Lung (tissue), 17 donors: ENCODE measurements at places on chromosomes 4 and X. TPM values are rescaled to one million over a fixed set of nuclear protein-coding genes. Genes with fewer than 3 reads are reported as not detected.

DNA sequence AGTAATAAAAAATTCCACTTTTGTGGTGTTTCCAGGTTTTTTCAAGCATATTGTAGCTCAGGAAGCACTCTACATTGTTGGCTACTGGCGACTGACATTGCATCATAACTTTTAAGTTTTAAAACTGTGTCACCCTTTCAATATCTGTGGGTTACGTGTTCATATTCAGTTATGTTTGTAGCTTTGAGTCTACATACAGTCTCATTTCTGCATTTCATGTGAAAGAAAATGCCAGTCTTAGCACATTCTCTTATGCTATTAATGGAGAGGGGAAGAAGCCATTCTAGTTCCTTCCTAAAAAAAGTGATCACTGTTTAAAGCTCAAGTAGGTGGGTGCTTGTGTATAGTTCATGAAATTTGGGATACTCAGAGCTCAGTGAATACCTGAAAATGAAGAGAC is 38.1 kb downstream of the DIAPH2 start:
- H3K4me3 ChIP-seq, result no peak overlapping the region
- H3K36me3 ChIP-seq, result no peaks in the 10 kb centered on the region
- no peaks in the 10 kb centered on the region for H3K4me1 ChIP-seq
- H3K27me3 ChIP-seq, result peaks cover 12% of the 10 kb centered on the region
- no peak overlapping the region for H3K27ac ChIP-seq
- peak; percentile 11 for DNase-seq

- DNase-seq, result no peak
- no peak overlapping the region for H3K27ac ChIP-seq
- no peaks in the 10 kb centered on the region for H3K27me3 ChIP-seq
- no peaks in the 10 kb centered on the region for H3K4me1 ChIP-seq
- no peaks in the 10 kb centered on the region for H3K36me3 ChIP-seq
Measured at GRCh38 chrX:30642642-30643041, 10.6 kb upstream of the GK start.

DNA sequence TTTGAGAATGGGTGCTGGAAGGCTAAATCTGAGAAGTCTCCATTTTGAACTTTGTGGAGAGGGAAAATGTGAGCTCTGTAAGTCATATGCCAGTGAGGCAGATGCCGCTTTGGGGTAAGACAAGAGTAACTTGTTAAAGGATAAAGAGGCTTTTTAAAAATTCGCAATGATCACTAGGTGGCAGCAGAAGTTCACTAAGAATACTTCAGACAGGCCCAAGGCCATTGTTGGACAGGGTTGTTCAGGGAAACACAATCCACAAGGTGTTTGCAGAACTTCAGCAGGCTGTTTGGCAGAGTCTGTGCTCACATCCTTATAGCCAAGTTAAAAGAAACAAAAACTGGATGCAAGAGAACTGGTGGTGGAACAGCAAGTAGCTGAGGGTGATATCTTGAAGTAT is 13.7 kb upstream of the PIGA start:
- H3K4me1 ChIP-seq, result peaks cover 5% of the 10 kb centered on the region
- no peaks in the 10 kb centered on the region for H3K27me3 ChIP-seq
- peaks cover 5% of the 10 kb centered on the region for H3K36me3 ChIP-seq
- no peak overlapping the region for H3K4me3 ChIP-seq

AMBN gene
- total RNA-seq, result not detected

DNA sequence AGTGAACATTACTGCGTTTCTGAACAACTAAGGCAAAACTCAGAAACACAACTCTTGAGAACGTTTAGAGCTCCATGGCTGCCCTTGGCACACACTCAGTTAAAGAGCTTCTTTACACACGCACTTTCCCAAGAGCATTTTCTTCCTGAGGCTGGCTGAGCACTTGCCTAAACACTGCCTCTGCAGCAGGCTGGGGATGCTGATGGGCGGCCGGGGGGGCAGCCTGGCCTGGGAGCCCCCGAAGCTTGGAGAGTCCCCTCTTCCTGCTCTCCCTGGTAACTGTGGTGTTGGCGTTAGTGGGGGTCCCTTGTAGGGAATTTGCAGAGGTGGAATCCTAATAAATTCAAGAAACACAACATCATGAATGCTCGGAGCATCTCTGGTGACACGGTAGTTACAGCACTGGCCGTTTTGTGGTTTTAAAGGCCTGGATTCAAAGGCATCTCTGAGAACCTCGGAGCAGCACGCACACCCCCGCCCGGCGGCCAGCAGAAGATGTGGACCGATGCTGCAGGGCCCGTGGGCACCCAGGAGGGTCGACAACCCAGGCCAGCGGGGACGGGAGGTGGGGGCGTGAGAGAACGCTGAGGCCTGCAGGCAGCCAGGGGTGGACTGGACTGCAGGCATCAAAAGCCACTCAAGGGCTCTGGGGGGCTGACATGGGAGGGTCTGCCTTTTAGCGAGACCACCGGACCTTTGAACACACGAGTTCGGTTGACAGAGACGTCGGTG is 45.4 kb downstream of the FGFRL1 start:
- peaks cover 6% of the 10 kb centered on the region for H3K4me1 ChIP-seq
- H3K4me3 ChIP-seq, result no peak overlapping the region
- H3K27ac ChIP-seq, result no peak overlapping the region
- no peaks in the 10 kb centered on the region for H3K36me3 ChIP-seq
